ENCODE measurements at places on chromosomes 16 and 17.

DNA sequence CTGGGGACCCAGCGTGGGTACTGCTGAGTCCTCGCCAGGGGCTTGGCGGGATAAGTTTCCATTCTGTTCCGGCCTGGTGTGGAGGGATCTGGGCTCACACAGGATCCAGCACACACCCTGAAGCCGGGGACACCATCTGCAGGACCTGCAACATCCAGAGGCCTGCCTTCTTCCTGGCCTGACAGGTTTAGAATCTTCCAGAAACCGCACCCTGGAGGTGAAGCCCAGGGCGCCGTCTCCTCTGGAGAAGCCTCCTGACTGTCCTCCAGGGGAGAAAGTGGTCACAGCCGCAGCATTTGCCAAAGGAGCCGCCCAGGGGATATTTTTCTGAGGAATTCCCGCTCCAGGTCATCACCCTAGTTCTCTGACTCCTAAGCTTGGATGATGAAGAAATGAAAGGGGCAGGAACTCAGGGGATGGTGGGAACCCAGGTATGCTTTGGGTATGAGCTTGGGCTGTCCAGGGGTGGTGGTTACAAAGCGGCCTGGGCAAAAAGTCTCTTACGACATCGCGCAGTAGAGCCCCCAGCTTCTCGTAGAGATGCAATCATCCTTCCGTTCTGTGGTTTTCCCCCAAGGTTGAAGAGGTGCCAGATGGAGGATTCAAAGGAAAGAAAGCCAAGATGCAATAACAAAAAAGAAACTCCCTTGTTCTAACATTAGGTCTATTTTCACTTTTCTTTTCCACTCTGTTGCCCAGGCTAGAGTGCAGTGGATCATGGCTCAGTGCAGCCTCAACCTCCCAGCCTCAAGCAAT, 9.1 kb upstream of the CRISPLD2 start:
- no peak for DNase-seq

- no peak for DNase-seq
Measured at GRCh38 chr17:82937411-82938371, 97.9 kb upstream of the ZNF750 start.

DNA sequence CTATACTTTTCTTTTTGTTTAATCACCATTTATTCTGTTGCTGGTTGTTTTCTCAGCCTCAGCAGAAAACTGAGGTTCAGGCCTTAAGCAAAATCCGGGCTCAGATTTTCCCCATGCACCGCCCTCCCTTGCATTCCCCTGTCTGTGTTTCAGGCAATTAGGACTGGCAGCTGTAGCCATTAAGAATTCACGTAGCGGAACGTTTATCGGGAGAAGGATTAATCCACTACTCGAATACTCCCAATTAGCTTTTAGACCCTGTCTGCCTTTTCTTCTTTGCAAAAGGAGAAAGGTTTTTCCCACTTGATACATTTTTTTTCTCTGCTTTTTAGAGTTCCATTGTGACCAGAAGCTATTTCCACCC, 173.1 kb downstream of the RPTOR start:
- DNase-seq, result no peak

DNA sequence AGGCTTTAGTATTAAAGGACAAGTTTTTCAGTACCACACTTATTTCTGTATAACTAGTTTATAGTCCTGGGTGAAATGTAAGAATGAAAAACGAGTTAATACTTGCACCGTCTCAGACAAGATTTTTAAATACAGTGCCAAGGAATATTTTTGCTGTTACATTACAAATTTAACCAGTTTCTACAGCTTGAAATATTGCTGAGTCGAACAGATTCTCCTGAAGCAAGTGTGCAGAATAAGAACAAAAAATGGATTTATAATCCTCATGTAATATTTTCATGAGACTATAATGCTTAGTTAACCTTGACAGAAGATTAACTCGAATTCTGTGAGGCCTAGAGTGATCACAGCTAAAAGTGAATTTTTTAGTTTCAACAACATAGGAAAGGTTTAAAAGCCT, 3.1 kb downstream of the NETO2 start:
- DNase-seq, result no peak

- no peak for DNase-seq
Measured at GRCh38 chr17:59287891-59288290, 43.6 kb upstream of the YPEL2 start.

- DNase-seq, result no peak
Measured at GRCh38 chr16:75042426-75043174, 43.8 kb downstream of the ZNRF1 start.
